ENCODE measurements at places on chromosomes 7 and 10.

GRCh38 chr7:105337529-105337928 is 51.2 kb downstream of the SRPK2 start:
- DNase-seq = no peak

GRCh38 chr10:34166823-34167222 is 648.3 kb downstream of the PARD3 start:
- no peak for DNase-seq

DNA sequence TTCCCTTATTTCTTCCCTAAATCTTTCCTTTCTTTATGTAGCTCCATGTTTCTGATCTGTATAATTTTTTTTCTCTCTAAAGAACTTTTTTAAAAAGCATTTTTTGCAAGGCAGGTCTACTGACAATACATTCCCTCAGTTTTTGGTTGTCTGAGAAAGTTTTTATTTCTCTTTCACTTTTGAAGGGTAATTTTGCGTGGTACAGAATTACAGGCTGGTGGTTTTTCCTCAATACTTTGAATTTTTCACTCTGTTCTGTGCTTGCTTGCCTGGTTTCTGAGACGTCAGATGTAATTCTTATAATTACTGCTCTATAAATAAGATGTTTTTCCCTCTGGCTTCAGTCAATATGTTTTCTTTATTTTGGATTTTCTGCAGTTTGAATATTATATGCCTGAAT is 205.4 kb upstream of the VSTM2A start:
- DNase-seq = no peak

GRCh38 chr10:1198453-1199344 is 142.5 kb downstream of the WDR37 start:
- DNase-seq = no peak

GRCh38 chr10:16592378-16592777 is 70.7 kb upstream of the C1QL3 start:
- DNase-seq = no peak

GRCh38 chr7:108442039-108442568 is 14.1 kb downstream of the NRCAM start:
- DNase-seq = no peak
